ENCODE measurements at places on chromosomes 7 and 10. TPM values are rescaled to one million over a fixed set of nuclear protein-coding genes. Genes with fewer than 3 reads are reported as not detected.

DNA sequence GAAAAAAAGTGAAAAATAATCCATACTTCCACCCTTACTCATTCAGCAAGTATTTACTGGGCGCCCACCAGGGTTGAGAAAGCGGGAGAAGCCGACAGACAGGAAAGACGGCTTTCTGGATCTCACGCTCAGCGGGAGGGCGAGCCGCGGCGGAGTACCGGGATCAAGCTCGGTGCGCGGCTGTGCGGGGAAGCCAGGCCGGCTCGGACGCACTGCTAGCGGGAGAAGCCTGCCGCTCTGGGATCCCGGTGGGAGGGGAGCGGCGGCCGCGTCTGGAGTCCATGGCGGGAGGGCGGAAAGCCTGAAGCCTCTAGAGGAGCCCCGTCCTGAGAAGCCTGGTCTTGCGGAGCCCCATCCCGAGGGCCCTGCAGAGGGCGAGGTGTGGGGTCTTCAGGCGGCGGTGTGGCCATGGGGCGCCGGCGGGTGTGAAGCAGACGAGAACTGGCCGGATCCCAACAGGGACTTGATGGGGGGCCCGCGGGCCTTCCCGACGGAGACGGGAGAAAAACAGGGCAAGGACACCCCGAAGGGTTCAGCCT is 82.9 kb downstream of the VIPR2 start:
- no peak for DNase-seq

- DNase-seq: no peak
Measured at GRCh38 chr7:47496056-47496665, 85.8 kb downstream of the TNS3 start.

GRCh38 chr10:32738958-32739357 is 219.1 kb downstream of the ITGB1 start:
- DNase-seq: no peak

- no peak for DNase-seq
Measured at GRCh38 chr10:125049216-125049881, 107.4 kb downstream of the ZRANB1 start.

DNA sequence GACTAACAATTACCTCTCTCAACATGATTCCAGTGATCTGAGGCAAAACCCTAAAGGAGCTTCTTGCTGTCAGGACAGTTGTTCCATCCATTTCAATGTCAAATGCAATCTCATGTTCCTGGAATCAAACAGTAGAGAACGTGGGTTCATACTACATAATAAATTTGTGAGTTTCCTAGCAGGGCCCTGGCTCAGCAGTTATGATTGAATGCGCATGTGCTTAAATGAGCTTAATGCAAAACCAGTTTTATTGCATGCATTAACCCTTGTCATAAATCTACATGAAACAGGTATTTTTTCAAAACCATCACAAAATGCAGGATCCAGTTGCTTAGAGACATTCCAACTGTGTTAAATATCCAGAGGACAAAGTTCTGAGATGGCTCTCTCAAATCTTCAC is 225.4 kb upstream of the TMEM72 start:
- DNase-seq: no peak

DNA sequence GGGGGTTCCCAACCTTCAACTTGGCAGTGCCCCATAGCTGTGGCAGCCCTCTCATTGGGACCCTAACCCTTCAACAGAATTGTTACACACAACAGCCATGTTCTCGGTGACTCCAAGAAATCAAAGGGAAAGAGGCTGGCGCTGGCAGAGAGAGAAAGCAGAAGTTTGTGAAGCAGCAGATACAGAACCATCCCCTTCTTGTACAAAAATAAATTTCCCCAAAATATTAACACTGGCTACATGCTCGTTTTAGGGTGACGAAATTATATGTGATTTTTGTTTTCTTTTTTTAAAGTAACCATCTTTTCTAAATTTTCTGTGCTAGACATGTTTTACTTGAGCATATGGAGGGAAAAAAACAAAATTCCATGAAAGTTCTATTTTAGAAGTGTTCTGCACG is 45.2 kb upstream of the SAMD8 start:
- no peak for DNase-seq

The TRPV5 gene
- not detected for polyA plus RNA-seq
